ENCODE measurements at places on chromosomes 11 and 22.

GRCh38 chr11:61771985-61772455 lies 19.6 kb downstream of the MYRF start:
- no peak for DNase-seq

DNA sequence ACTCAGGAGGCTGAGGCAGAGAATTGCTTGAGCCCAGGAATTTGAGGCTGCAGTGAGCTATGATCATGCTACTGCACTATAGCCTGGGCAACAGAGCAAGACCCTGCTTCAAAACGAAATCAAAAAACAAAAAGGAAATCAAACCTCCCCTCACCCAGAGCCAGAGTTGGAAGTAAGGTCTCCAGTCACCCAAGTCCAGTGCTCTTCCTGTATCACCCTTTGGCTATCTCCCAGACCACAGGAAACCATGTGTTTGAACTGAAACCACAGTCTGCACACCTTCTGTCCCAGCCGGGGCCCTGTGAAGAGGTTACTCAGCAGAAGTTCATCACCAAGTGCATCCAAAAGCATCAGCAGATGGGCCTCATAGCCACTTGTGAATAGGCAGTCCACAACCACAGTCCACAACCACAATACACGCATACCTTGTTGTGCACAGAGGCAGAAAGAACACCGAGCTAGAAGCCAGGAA lies 4.6 kb downstream of the MYH9 start:
- DNase-seq, result no peak

- DNase-seq, result no peak
Measured at GRCh38 chr22:40805239-40805638, 13.9 kb downstream of the SLC25A17 start.

GRCh38 chr11:111387363-111387762 lies 8.3 kb upstream of the POU2AF1 start:
- DNase-seq, result no peak

DNA sequence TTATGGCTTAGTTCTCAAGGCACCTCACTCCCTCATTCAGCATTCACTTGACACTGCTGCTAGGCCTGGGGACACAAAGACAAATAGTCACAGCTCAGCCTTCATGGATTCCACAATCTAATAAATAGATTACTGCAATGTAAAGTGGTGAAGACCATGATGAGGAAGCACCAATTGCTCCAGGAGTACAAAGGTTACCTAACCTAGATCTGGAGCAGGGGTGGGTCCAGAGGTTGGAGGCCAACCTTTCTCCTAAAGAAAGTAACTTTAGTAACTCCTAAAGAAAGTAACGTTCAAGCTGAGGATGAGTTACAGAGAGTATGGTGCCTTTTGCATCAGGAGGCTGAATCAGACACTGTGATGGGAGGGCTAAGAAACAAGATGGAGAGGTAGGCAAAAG lies 4.1 kb downstream of the TRIM3 start:
- DNase-seq, result no peak

GRCh38 chr22:24175160-24175808 lies 6.0 kb upstream of the SUSD2 start:
- peak; percentile 45 for DNase-seq

GRCh38 chr11:44638032-44638431 lies 72.6 kb downstream of the CD82 start:
- DNase-seq, result no peak

GRCh38 chr11:83725728-83726127 lies 439.6 kb upstream of the CCDC90B start:
- no peak for DNase-seq

- DNase-seq, result no peak
Measured at GRCh38 chr22:49366437-49366836, 461.2 kb downstream of the BRD1 start.

DNA sequence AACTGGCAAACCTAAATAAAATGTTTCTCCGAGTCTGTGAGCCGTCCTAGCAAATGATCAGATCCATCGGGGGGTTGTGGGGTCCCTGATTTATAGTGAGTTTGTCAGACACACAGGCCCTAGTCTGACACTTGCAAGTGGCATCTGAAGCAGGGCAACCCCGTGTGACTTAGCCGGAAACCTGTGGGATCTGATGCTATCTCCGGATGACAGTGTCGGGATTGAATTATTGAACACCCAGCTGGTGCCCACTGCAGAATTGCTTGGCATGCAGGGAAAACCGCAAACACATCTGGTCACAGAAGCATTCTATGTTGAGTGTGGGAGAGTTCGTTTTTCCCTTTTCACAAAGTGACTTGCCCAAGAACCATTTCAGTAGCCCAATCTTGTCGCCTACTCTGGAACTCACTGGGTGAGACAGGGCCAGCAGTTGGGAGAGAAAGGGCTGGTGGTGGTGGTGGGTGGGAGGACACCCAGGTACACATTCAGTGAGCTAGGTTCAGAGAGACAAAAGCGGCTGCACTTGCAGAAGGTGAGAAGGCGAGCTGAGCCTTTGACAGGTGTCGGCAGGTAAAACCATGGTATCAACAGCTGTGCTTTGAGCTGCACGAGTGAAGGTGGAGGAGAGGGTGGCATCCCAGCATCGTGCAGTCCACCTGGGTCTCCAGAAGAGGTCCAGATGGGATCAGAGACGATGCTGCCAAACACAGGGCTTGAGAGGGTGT lies 33.7 kb upstream of the B3GAT1 start:
- DNase-seq, result no peak

DNA sequence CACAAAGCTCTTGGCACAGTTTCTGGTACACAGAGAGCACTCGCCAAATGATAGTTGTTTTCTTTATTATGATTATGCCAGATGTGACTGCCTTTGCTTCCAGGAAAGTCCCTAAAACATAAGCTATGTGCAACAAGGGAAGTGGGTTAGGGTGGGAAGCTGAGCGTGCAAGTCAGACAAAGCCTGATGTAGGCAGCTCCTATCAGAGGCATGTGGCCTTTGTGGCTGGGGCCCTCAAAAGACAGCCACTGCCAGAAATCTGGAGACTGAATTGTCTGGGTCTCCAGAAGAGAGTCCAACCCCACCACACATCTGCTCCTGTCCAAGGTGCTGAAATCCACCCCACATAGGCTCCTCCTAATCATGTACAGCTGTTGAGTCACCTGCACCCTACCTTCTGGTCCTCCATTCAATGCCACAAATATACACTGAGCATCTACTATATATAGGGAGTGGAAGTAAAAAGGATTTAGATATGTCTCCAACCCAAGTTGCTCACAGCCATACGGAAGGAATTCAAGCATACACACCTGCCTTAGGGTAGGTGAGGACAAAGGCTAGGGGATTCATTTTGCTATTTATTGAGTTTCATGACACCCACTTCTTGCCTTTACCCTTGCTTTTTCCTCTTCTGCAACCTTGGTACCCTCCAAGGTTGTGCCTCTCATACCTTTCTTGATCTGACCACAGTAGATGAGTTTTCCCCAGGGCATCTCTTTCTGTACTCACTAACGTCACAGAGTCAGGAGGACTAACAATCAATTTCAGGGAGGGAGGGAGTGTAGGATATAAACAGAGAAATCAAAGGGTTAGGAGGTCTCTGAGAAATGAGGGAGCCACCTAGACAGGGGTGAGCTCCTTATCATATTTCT lies 12.4 kb downstream of the SEC14L3 start:
- no peak for DNase-seq

DNA sequence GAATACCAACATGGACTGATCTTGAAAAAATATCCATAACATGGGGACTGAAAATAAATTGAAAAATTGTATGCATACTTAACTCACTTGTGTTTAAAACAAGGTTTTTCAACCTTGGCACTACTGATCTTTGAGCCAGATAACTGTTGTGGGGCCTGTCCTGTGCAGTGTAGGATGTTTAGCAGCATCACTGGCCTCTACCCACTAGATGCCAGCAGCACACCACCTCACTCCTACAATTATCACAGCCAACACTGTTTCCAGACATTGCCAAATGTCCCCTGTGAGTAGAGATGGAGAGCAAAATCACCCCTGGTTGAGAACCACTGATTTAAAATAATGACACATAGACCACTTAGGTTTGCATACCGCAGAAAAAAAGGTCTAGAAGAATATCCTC lies 45.0 kb upstream of the SLC1A2 start:
- DNase-seq, result no peak

GRCh38 chr11:122165607-122166371 lies 49.8 kb upstream of the BLID start:
- no peak for DNase-seq

DNA sequence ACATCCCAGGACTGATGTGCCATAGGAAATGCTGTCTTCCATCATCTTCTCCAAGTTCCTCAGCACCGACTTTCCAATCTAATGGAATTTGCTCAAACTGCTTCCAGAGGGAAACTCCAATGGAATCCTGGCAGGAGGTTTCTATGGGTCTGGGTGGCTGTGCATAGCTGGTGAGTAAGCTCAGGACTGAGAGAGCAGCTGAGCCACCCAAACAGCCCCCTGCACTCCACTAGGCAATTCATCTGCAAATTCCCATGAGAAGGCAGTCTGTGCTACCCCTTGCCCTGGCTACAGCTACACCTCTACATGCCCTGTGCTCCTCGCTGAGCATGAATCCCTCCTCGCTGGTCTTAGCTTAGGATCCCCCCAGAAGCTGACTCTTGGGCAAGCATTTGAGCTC lies 127.9 kb upstream of the CSNK2A3 start:
- no peak for DNase-seq

DNA sequence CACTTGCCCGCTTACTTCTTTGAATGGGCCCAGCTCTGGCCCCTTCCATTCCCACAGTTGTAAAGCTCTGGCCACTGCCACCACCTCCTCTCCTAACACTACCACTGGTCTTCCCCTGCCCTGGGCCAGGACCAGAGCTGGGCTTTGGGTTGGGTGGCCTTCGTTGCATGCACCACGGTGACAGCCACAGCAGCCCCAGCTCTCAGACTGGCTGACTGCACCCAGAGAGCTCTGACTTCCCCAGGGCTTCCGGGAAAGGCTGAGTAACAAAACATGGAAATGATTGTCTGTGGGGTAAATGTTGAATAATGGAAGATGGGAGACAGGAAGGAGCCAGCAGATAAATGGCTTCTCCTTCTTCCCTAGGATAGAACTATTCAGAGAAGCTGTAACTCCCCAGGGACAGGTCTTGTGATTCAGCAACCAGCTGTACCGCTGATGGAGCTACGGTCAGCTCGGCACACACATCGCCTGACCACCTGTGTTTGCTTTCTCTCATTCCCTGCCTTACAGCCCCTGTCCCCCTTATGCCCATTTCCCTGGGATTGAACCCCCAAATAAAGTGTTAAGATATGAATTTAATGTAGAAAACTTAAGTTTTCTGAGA lies 27.6 kb downstream of the SCN4B start:
- no peak for DNase-seq

- no peak for DNase-seq
Measured at GRCh38 chr11:86483940-86484794, 109.5 kb downstream of the CCDC81 start.

GRCh38 chr11:14981507-14981906 lies 9.4 kb upstream of the CALCA start:
- no peak for DNase-seq

- DNase-seq, result no peak
Measured at GRCh38 chr22:44231233-44231632, 50.5 kb downstream of the PARVG start.

- DNase-seq, result peak; percentile 26
Measured at GRCh38 chr11:93541884-93542810, 1.0 kb downstream of the SMCO4 start.

GRCh38 chr11:223026-223789 lies 12.9 kb downstream of the SIRT3 start:
- no peak for DNase-seq

DNA sequence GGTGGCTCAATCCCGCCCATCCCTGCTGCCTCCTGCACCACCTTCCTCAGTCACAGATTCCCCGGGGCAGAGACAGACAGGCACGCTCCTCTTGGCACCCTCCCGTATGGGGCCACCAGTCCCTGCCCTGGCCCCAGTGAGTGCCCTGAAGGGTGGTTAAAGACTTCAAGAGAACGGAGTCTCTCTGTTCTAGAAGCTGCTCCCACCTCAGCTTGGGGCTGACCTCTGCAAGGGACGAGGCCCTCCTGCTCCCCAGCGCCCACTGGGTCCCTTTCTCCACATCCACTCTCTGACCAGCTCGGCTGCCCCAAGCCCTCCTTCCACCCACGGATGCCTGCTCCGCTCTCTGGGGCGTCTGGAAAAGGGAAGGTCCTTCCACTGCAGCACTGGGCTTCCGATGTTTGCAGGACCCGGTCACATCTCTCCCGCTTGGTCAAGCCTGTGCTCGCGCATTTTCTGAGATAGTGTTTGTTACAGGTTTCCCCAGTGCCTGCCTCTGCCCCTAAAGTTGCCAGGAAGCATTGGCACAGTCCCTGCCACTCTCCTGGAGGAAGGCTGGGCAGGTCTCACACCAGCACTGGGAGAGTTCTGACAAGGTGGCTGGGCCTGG lies 1487.9 kb downstream of the TBC1D22A start:
- no peak for DNase-seq
